Dermis blood vessel endothelial cell (primary cell): ENCODE measurements at places on chromosomes 5 and 9. TPM values are rescaled to one million over a fixed set of nuclear protein-coding genes. Genes with fewer than 3 reads are reported as not detected.

GRCh38 chr5:140548300-140548688 is 832 bp downstream of the EIF4EBP3 start:
- DNase-seq: no peak

Gene TSSK1B
- total RNA-seq: not detected in 2 replicates

GRCh38 chr9:90827181-90827871 is 25.7 kb downstream of the SYK start:
- DNase-seq: no peak

- DNase-seq: no peak
Observed at GRCh38 chr9:88997646-88998045, 6.4 kb downstream of the S1PR3 start.

DNA sequence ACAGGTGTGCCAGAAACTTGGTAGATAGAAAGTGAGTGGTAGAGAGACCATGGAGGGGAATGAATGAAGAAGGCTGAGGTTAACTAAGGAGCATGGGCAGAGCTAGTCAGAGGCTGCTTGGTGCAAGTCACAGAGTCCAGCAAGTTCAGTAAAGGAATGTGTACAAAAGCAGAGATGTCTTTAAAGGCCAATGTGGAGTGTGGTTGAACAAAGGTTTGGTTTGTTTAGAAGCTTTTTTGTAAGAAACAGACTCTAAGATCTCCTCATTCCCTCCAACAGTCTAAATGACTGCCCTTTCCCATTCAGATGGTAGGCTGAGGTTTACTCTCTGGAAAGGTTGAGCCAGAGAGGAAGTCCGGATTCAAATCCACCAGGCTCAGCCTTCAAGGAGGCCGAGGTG is 84.2 kb downstream of the TNC start:
- DNase-seq: no peak

- no peak for DNase-seq
Observed at GRCh38 chr5:96024683-96025475, 63.2 kb upstream of the ELL2 start.

DNA sequence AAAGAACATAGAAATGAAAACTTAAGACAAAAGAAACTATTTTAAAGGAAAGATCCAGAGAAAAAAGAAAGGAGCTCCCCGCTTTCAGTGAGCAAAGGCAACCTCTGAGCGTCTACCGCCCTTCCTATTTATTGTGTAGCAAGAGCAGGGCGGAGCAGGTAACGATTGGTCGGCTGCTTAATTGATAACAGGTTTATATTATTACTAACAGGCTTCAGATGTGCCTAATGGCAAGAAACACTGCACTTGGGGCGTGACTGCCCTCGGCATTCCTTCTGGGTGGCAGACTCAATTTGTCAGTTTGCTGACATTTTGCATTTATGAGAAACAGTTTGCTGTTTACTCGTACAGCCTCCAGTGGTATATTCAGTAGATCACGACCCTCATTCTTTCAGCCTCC is 482.7 kb upstream of the C9orf72 start:
- DNase-seq: no peak

Gene CCDC192
- not detected in 2 replicates for total RNA-seq

GRCh38 chr5:148840531-148840930 is 14.1 kb downstream of the ADRB2 start:
- no peak for DNase-seq

DNA sequence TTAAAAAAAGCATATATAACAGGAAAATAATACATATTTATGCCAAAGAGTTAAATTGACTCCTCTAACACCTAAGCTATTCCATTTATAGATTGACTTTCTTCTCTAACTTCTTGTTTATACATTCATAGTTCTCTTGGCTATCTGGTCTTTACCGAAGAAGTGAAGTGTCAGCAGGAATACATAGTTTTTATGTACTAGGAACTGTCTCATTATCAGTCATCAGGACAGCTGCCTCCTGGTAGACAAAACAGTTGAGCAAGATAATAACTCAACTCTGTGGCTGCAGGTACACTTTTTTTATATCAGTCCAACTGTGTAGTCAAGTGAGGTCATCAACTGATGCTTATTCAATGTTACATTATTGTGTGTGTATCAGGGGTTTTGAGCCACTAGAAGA is 1436.0 kb upstream of the NUDT12 start:
- DNase-seq: no peak

GRCh38 chr5:72561148-72561972 is 54.1 kb upstream of the ZNF366 start:
- DNase-seq: peak; percentile 42

- DNase-seq: no peak
Observed at GRCh38 chr5:128629157-128629556, 91.1 kb upstream of the FBN2 start.

- no peak for DNase-seq
Observed at GRCh38 chr9:124488641-124489210, 18.5 kb downstream of the NR5A1 start.

DNA sequence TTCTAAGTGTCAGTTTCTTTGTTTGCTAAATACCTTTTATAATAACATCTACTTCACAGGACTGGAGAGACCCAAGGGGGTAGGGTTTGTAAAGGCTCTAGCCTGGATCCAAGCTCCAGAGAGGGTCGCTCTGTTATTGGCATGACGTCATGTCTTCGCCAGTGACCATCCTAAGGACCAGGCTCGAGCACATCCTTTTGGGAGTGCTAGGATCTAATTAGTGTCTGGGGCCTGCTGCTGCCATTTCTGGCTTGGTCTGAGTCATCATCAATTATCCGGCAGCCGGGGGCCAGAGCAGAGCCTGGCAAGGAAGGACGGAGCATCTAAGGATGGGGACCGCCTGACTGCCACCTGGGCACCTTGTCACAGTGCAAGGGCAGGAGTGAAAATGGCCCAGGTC is 153.0 kb downstream of the NSG2 start:
- DNase-seq: no peak

DNA sequence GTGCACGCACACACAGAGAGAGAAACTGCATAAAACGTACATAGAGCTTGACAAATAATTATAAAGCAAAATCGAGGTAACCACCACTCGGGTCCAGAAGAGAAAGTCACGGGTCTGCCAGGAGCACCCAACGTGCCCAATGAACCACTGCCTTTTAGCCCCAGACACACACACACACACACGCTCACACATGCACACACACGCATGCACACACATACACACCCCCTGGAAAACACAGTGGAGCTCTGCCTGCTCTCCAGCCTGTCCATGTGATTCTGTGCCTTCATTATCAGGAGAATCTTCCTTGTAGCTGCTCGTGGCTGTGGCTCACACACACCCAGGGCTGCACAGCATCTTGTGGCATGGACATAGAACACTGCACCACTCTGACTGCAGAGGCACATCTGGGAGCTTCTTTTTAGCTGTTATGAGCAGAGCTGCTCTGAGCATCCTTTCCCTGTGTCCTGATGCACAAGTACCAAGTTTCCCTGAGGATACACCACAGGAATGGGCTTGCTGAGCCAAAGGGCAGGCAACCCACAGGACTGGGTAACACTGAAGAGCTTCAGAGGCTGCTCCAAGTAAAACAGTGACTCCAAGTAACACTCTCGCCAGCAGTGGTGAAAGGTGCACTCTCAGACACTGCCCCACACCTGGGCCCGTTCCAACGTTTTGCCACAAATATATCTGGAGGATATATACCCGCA is 58.9 kb downstream of the CAMSAP1 start:
- DNase-seq: no peak

DNA sequence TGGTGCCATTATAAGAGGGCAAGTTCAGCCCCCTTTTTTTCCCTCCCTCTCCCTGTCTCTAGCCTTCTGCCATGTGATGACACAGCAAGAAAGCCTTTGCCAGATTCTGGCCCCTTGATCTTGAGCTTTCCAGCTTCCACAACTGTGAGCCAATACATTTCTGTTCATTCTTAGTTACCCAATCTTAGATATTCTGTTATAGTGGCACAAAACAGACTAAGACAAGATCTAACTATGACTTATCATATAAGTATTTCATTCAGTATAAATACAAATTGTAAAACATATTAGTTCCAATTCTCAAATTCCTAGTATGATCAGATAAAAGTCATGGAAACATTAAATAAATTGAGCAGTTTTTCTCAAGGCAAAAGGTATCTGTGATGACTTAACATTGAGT is 276.3 kb downstream of the COX7C start:
- no peak for DNase-seq

Gene TLR4
- total RNA-seq: 117 and 184 TPM in 2 replicates

DNA sequence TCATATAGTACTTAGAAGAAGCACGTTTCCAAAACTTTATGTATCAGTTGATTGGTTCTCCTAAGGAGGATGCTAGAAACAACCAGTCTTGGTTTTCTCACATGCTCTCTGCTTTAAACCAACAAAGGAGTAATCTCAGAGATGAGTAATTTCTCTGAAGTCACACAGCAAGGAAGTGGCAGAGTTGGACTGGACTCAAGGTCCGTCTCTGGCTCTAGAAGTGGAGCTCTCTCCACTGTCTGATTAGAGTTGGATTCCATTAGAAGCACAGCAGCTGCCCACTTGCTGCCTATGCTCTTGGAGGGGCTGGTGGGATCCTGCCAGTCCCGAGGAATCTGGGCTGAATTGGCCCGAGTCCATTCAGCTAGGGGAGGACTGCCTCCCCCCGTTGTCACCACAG is 21.0 kb downstream of the RALGPS1 start:
- DNase-seq: no peak

GRCh38 chr5:181191526-181192336 is 13.3 kb downstream of the TRIM7 start:
- peak; percentile 96 for DNase-seq

DNA sequence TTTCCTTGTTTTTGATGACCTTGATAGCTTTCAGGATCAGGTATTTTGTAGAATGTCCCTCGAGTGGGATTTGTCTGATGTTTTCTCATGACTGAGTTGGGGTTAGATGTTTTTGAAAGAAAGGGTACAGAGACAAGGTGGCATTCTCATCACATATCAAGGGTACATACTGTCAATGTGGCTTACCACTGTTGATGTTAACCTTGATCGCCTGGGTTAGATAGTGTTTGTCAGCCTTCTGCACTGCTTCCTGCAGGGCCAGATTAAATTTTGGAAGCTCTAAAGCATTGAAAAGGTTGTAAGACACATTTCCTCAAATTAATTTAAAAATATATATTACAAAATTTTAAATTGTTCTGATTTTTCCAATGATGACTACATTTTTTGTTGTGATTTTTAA is 287.4 kb upstream of the ACTBL2 start:
- no peak for DNase-seq

GRCh38 chr9:105264380-105264779 is 19.9 kb downstream of the SLC44A1 start:
- no peak for DNase-seq
